Memory B cell (primary cell): ENCODE measurements at places on chromosomes 13 and 19.

DNA sequence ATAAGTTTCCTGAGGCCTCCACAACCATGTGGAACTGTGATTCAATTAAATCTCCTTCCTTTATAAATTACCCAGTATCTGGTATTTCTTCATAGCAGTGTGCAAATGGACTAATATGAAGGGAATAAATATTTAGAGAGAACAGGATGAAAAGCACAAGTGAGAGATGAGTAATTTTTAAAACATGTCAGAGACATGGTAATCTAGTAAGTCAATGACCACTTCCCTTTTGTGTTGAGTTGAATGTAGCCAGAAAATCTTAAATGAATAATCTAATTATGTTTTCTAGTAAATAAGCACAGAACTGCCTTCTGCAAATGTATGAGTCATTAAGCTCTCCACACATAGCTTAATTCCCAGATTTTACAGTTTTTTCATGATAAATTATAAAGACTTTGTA, 524.1 kb upstream of the SLITRK5 start:
- no peak for DNase-seq
- no peak overlapping the region for H3K4me3 ChIP-seq
- no peaks in the 10 kb centered on the region for H3K27me3 ChIP-seq
- H3K4me1 ChIP-seq = no peaks in the 10 kb centered on the region
- no peaks in the 10 kb centered on the region for H3K36me3 ChIP-seq

DNA sequence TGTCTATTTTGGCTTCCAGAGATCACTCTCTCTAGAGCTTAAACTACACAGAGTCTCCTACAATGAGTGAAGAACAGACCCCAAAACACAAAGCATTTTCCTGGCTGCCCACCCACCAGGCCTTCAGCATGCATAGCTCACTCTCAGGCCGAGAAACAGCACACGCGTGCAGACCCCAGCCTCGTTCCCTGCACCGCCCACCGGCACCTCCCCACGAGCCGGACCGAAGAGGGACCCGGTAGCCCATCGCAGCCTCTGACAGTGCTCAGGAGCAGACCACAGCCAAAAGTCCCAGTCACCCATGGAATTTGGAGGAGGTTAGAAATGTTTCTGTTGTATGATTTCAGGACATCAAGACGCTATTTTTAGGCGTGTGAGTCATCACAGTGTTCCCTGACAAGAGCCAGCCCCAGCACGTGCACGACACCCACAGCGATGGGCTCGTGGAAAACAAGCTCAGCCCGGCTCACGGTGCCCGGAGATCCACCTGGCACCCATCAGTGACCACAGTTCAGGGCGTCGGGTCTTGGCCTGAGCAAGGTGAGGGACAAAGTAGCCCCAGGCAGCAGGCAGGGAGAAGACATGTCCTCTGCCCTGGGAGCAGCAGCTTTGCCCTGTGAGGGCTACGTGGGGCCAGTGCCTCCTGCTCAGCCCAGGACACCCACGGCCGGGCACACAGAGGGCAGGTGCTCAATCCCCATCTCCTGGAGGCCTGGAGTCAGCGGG, 50.1 kb upstream of the SPACA7 start:
- H3K27me3 ChIP-seq = peaks cover 7% of the 10 kb centered on the region
- DNase-seq = no peak
- H3K4me1 ChIP-seq = no peaks in the 10 kb centered on the region
- no peak overlapping the region for H3K4me3 ChIP-seq
- H3K27ac ChIP-seq = no peak overlapping the region

- DNase-seq = no peak
- H3K4me3 ChIP-seq = no peak overlapping the region
- no peak overlapping the region for H3K27ac ChIP-seq
- no peaks in the 10 kb centered on the region for H3K27me3 ChIP-seq
- peaks cover 13% of the 10 kb centered on the region for H3K36me3 ChIP-seq
These were observed 9.6 kb downstream of the RNF126 start for GRCh38 chr19:653425-653824.

DNA sequence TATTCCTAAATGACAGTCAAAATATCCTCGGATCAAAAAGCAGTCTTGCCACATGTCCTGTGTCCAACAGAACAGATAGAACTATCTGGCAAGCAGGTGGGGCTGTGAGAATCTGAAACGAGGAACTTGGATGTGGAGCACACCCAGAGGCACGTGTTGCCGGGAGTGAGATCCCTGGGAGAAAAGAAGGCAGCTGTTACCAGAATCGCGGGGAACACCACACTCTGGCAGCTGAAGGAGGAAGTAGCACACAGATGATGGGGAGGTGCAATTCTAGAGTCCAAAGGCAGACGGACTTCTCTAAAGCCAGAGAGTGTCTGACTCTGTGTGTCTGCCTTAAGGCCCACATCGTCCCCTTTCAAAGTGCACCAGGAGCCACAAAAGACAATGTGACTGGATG, 22.3 kb downstream of the SLC7A1 start:
- H3K36me3 ChIP-seq = peaks cover 2% of the 10 kb centered on the region
- no peaks in the 10 kb centered on the region for H3K27me3 ChIP-seq
- DNase-seq = no peak
- H3K4me1 ChIP-seq = peaks cover 22% of the 10 kb centered on the region

GRCh38 chr13:74171641-74172040, 37.4 kb upstream of the KLF12 start:
- no peak overlapping the region for H3K27ac ChIP-seq
- no peaks in the 10 kb centered on the region for H3K36me3 ChIP-seq
- H3K4me1 ChIP-seq = peaks cover 2% of the 10 kb centered on the region
- DNase-seq = no peak
- peaks cover 12% of the 10 kb centered on the region for H3K27me3 ChIP-seq

GRCh38 chr19:4723595-4724514, at the start of gene DPP9:
Gene DPP9 (minus strand): TSS chr19:4723842. CDS start chr19:4719906, 3,936 bp downstream.
- peak; percentile 99 for DNase-seq
- peaks cover 27% of the 10 kb centered on the region for H3K4me1 ChIP-seq
- H3K27me3 ChIP-seq = no peaks in the 10 kb centered on the region
- H3K27ac ChIP-seq = peak within 1 kb of the TSS; percentile 100
